Calu3 (cell line): ENCODE measurements at places on chromosomes 1 and 21. TPM values are rescaled to one million over a fixed set of nuclear protein-coding genes. Genes with fewer than 3 reads are reported as not detected.

ADORA3 gene
- not detected in 2 replicates for total RNA-seq

KRTAP10-8 gene
- total RNA-seq: not detected in 2 replicates

CCDC17 gene
- 4.7 and 8.3 TPM in 2 replicates for total RNA-seq

PRRX1 gene
- total RNA-seq: 1.8 and 3.0 TPM in 2 replicates

FAM72C gene
- 8.3 and 8.4 TPM in 2 replicates for total RNA-seq
